ENCODE measurements at places on chromosomes 1 and 21.

GRCh38 chr1:226986496-226987178, 46.5 kb downstream of the COQ8A start:
- no peak for DNase-seq

- DNase-seq, result no peak
Measured at GRCh38 chr1:183218971-183219615, 33.0 kb downstream of the LAMC2 start.

GRCh38 chr1:2135941-2136340, 58.6 kb downstream of the FAAP20 start:
- no peak for DNase-seq

DNA sequence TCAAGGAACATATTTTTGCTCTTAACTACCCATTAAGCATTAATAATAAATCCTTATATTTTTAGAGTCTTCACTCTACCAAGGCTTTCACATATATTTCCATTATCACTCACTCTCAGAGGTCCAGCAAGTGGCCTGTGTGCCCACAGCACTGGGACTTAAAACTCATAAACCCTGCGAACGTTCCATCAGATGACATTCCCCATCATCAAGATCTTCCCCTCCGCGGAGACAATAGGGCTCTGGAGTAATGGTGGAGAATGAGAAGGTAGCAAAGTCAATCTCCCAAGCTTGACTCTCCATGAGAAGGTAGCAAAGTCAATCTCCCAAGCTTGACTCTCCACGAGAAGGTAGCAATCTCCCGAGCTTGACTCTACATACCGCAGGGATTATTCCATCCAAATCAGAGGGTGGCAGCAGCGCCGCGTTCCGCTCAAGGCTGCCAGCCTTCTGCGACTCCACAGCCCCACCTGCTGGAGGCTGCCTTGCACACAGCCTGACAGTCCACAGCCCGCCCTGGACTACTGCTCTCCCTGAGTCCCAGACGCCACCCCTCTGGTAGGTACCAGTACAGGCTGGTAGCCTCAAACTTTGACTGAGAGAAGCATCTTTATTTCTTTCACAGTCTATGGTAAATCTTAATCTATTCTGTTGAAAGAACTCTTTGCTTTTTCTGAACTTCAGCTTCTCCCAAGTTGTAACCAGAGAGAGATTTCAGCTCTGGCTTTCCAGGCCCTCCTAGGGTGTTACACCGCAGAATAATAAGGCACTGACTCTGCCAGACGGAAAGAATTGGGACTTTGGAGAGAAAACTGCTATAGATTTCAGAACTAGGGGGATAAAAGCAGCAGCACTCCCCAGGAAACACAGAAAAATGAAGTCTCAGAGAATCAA, 26.4 kb upstream of the CTTNBP2NL start:
- DNase-seq, result peak; percentile 60

DNA sequence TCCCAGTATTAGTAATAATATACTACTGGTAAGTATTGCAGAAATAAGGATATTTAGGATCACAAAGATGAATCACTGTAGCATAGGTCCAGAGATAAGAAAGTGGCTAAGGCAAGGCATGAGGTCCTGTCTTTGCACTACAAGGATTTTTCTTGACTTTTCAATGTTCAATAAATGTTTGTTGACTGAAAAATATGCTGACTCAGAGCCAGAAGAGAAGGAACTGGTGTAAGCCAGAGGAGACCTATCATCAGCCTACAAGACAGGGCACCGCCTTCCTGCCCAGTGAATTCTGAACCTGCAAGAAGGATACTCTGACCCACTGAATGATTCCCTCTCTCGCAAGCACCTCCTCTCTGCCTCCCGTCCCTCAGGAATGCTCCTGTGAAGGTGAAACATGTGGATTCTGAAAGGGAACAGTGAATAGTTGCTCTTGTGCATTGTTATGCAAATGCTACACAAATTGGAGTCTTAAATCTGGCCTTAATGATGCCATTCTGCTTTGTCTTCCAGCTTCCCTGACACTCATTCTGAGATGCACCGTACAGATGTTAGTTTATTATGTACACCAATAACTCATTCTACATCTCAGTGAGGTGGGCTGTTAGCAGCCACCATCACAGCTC, 540.0 kb downstream of the OMA1 start:
- no peak for DNase-seq

All from activated CD8-positive, alpha-beta memory T cell treated with anti-CD3 and anti-CD28 coated beads for 4 hours (primary cell).